Skin of body (tissue), 3 donors: ENCODE measurements at places on chromosomes 1 and 21. TPM values are rescaled to one million over a fixed set of nuclear protein-coding genes. Genes with fewer than 3 reads are reported as not detected.

- DNase-seq: no peak
Measured at GRCh38 chr1:192993426-192994085, 65.6 kb downstream of the UCHL5 start.

- no peak for DNase-seq
Measured at GRCh38 chr1:206833106-206833680, 32.2 kb upstream of the IL20 start.

DNA sequence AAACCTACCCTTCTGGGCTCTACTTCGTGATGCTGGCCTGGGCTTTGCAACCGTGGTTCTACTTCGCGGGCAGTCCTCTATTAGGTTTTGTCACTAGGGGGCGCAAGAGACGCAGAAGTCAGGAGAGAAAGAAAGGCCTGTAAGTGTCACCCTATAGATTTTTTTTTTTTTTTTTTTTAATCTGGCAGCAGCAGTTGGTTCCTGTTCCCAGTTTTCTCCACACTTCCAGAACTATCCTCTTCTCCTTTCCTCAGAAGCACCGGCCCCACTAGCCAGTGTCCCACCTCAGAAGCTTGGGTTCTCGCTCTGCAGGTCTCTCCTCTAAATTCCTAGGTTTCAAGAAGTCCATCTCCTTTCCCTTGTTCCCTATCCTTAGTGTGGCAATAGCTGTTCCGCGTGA, 9.1 kb upstream of the LCE2D start:
- no peak for DNase-seq

DNA sequence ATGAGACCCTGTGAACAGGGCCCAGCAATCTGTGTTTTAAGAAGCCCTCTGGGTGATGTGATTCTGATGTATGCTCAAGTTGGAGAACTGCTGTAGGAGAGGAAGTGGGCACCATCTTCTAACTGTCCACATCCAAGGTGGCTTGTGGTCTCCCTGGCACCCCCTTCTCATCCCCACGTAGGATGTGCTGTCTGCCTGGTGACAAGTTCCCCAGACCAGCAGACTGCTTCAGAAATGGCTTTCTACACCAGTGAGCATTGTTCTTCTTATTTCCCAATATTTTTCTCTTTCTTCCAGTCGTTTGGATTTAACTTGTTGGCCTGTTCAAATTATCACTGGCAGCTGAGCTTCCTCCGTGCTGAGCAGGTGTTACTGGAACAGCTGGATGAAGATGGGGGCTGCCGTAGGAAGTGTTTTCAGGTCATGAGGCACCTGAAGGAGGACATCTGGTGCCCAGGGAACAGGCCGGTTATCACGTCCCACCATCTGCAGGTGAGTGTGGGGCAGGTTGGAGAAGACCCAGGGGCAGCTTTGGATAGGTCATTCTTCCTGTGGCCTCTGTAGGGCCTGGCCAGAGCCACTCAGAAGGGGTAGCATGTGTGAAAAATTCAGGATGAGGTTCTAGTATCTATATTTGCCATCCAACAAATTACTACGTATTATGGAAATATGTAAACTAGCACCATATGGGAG, 16.8 kb downstream of the MAB21L3 start:
- no peak for DNase-seq

DNA sequence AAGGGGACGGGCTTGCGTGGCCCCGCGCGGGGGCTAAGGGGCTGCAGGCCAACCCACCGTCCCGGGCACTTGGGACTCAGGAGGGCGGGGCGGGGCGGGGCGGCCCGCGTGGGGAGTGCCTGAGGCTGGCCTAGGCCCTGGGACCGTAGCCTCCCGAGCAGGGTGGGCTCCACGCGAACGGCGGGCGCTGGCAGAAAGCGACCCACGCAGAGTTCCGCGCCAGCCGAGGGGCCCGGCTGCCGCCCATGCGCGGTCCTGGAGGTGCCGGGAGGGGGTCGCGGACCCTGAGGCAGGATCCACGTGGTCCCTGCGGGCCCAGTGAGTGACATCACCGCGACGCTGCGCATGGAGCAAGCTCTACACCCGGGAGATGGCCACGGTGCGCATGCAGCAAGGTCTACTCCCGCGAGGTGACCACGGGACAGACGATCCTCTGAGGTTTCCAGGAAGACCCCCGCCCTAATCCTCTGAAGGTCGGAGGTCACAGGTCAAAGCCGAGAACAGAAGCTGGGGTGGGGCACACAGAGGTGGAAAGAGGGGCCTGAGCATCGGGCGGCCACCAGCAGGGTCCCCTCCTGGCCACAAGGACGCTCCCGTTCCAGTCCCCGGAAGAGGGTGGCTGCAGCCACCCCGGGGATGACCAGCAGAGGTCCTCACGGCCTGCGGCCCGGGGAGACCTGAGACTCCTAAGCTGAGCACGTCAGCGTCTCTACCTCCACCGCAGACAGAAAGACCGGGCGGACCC, 13.5 kb upstream of the SLC19A1 start:
- DNase-seq: peak; percentile 58

- DNase-seq: no peak
Measured at GRCh38 chr1:5456090-5456811, 536.0 kb downstream of the NPHP4 start.

DNA sequence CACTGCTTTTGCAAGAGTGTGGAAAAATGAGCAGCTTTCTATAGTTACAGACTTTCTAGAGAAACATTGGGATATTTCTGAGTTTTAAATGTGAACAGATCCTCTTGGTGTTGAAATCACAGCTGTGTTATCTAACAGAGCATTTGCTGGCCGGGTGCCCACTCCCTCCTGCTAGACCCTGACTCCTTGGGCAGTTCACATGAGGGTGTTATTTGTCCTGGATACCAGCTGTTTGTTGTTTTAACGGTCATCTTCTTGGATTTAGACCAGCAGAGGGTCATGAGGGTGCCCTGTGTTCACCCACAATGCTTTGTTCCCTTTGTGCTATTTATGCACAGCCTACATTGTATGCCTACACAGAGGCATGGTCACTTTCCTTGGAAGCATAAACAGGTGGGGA, 67.1 kb downstream of the CENPF start:
- peak; percentile 1 for DNase-seq

- DNase-seq: no peak
Measured at GRCh38 chr21:37787456-37787855, 128.8 kb downstream of the KCNJ6 start.

DNA sequence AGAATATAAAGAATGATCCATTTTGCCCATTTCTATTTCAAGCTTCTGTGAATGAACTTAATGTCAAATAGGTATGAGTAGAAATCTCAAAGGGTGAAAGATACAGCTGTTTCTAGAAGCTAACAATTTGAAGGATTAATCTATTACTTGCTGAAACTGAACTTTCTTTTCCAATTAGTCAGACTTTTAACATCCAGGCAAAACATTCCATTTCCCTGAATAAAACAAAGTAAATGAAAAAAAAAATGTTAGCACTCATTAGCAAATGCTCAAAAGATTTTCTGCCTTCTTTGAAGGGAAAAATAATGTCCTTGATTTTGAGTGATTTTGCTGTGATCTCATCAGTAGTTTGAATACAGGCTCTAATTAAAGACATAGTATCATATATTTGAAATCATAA, 447.6 kb upstream of the PRMT6 start:
- no peak for DNase-seq

DNA sequence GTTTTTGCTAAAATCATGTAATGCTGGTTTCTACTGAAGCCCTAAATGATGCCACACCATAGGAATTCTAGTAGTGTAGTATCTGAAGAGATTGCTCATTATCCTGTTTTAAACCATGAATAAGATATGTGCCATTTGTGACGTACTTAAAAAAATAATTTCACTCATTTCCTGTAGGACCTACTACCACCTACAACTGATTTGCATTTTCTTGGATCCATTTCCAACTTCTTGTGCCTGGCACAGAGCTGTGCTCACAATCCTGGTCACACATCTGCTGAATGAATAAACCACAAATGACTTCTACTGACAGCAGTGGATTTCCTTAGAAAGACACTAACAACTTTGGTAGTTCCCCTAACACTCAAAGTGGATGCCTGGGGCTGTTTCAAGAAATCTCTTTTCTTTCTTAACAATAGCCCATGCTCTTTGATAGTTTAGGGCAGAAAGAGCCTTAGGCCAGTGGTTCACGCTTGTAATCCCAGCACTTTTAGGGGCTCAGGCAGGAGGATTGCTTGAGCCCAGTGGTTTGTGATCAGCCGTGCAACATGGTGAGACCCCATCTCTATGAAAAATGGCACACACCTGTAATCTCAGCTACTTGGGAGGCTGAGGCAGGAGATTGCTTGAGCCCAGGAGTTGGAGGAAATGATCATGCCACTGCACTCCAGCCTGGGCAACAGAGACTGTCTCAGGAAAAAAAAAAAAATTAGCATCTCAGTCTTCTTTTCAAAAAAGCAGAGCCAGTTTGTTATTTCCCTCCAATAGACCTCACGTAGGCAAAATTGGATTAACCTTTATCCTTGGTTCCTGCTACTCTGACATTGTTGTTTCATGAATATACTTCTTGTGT, 13.0 kb upstream of the BATF3 start:
- no peak for DNase-seq

GRCh38 chr1:3077561-3077960, 8.6 kb downstream of the PRDM16 start:
- no peak for DNase-seq

GRCh38 chr1:29264773-29265389, 28.6 kb downstream of the PTPRU start:
- peak; percentile 15 for DNase-seq

DNA sequence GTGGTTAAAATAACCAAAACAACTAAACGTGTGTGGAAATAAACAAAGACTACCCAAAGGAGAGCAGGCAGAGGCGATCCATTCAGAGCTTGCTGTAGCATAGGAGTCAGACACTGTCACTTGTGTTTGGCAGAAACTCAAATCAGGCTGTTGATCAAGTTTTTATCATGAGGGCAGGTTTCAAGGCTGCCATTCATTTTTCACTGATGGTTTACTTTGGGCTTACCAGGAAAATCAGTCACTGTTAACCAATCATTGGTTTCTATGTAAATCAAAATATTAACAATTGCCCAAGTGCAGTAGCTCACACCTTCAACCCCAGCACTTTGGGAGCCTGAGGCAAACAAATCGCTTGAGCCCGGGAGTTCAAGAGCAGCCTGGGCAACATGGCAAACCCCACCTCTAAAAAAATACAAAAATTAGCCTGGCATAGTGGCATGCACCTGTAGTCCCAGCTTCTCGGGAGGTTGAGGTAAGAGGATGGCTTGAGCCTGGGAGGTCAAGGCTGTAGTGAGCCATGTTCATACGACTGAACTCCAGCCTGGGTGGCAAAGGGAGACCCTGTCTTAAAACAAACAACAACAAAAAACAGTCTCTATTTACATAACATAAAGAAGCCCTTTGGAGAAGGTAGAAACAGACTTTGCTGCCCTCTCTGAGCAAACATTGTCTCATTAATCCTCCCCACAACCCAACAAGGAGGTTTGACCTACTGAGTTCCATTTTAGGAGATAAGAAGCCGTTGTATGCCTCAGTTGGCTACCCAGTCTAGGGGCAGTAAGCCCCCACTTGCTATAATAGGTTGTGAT, 21.1 kb upstream of the ETS2 start:
- no peak for DNase-seq

- DNase-seq: no peak
Measured at GRCh38 chr1:153253693-153254092, 5.8 kb upstream of the LORICRIN start.

GRCh38 chr1:158126425-158126824, 54.3 kb upstream of the CD1D start:
- DNase-seq: no peak

GRCh38 chr1:204714861-204715511, 29.4 kb upstream of the LRRN2 start:
- no peak for DNase-seq

- no peak for DNase-seq
Measured at GRCh38 chr1:8604041-8604945, 213.1 kb downstream of the RERE start.

GRCh38 chr1:173503391-173503790, 26.3 kb downstream of the PRDX6 start:
- no peak for DNase-seq

DNA sequence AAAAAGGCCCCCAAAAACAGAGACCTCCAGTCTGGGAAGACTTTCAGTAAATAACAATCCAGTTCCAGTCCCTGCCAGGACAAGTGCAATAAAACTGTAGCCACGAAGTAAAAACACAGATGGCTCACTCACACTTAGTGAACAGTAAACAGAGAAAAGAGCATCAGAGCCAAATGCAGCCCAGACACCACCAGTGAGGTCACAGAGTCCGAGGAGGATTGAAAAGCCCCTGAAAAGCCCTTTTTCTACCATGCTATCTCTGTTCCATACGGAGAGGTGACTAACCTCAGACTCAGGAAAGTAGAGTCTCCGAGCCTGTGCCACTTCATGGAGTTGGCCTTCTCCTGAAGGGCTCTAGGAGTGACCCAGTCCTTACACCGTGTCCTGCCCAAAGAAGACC, 84.5 kb downstream of the COLGALT2 start:
- no peak for DNase-seq

- DNase-seq: no peak
Measured at GRCh38 chr1:16717336-16718098, 22.8 kb upstream of the RNU1-4 start.

GRCh38 chr1:81809808-81810207, 9.1 kb downstream of the ADGRL2 start:
- DNase-seq: no peak

- DNase-seq: no peak
Measured at GRCh38 chr1:147892216-147892615, 10.4 kb upstream of the GJA8 start.

- DNase-seq: no peak
Measured at GRCh38 chr1:118958937-118959631, 29.1 kb downstream of the TBX15 start.

DNA sequence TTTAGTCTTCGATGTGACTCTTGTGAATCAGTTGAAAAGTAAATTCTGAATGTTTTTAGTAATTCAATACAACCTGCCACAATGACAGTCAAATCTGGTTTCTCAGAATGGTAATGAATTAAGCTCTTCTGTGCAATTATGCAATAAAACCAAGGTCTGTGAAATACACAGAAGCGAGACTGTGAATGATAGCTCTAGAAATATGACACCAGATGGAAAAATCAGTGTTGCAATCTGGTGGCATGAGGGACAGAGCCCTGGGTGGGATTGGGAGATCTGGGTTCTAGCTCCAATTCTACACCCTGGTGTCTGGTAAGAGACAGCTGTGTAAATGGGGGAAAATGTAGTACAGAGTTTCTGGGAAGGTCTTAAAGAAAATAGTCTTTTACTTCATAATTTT, 586.4 kb upstream of the ZRANB2 start:
- no peak for DNase-seq

GRCh38 chr1:9078015-9078751, 8.7 kb upstream of the SLC2A5 start:
- no peak for DNase-seq

- no peak for DNase-seq
Measured at GRCh38 chr1:160534823-160535605, 12.0 kb upstream of the SLAMF6 start.

Gene OR2L13
- total RNA-seq: not detected

Gene GNAT2
- total RNA-seq: not detected

Gene GNG12
- 97.0 TPM for total RNA-seq

Gene SPATA46
- not detected for total RNA-seq

Gene MPL
- total RNA-seq: 0.10 TPM

Gene SPRR3
- total RNA-seq: 0.69 TPM

Gene KLHDC8A
- 1.3 TPM for total RNA-seq

Gene OBSCN
- 79.3 TPM for total RNA-seq

Gene KCNK2
- total RNA-seq: 6.6 TPM

Gene C2CD4D
- not detected for total RNA-seq

Gene CATSPERE
- 1.9 TPM for total RNA-seq

Gene GLIS1
- 0.69 TPM for total RNA-seq

Gene DMRTA2
- not detected for total RNA-seq

Gene THRAP3
- 77.5 TPM for total RNA-seq

Gene WARS2
- 39.9 TPM for total RNA-seq

Gene VSIG8
- 8.2 TPM for total RNA-seq

Gene PCBP3
- 3.4 TPM for total RNA-seq

Gene EEIG2
- 22.2 TPM for total RNA-seq
